Ammon's horn (tissue), 1 donor: ENCODE measurements at places on chromosomes 3 and 15.

- no peak for DNase-seq
These were observed 61.3 kb downstream of the CRYBG3 start for GRCh38 chr3:97882975-97883598.

GRCh38 chr15:27573805-27574485, 525.2 kb downstream of the OCA2 start:
- DNase-seq = no peak

- DNase-seq = no peak
These were observed 176.1 kb downstream of the TBC1D2B start for GRCh38 chr15:77901251-77901881.

- DNase-seq = no peak
These were observed 107.5 kb upstream of the ARHGEF26 start for GRCh38 chr3:154013736-154014135.

DNA sequence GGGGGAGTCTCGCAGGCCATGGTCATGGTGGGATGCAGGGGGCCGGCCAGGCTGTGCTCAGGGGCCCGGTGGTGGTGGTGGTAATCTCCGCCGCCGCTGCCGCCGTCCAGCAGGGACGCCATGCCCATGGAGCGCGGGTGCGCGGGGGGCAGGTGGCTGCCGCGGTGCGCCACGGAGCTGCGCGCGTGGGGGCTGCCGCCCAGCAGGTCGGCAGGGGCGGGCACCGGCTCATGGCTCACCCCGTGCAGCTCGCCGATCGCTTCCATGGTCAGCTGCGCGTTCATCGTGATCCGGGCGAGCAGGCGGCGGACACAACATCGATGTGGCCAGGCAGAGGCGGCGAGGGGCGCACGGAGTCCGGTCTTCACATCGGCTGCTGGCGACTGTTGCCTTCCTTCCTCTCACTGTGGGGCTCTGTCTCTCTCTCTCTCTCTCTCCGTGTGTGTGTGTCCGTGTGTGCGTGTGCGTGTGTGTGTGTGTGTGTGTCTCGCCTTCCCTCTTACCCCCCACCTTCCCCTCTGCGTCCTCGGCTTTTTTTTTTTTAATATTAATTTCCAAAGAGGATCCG, 451 bp downstream of the ONECUT1 start:
- DNase-seq = peak; percentile 14

GRCh38 chr3:5004319-5005152, 25.3 kb downstream of the BHLHE40 start:
- no peak for DNase-seq

DNA sequence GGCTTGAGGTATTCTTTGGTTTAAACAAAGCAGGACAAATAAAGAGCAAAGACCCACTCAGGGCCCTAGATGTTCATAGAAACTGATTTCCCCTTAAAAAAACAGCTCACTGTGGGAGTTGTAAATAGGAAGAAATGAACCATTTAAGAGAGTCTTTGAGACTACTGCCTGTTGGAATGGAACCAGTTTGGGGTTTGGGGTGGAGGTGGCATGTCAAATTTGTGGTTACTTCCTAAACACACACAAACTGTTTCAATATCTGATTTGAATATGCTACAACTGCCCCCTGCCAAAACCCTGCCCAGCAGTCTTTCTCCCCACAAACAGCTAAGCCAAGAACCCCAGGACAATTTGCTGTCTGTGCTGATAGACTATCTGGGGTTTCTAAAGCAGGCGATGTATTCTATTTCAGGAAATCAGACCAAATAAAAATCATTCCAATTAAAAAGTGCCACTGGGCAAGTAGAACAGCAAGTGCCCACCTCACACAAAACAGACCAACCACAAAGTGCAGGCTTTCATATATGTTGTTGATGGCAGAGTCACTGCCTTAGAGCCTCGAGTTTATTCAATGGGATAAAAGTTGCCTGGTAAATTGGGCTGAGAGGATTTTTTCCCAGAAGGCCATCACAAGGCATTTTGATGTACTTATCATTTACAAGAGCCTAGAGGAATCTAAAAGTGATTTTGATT, 293.9 kb upstream of the PROK2 start:
- no peak for DNase-seq

DNA sequence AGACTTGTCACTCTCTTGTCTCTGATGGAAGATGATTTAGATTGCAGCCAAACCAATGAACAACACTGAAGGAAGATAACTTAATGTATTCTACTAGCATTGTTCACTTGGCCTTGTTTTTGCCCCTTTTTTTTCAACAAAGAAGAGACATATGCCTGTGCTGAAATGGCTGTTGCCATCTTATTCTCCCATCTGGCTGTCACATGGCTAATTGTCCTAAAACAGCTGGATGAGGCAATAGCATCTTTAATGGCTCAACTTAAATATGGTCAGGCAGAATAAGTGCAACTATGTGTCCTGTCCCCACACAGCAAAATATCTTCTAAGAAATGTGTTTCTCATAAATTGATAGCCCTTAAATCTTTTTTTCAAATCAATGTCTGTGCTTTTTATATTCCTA, 576.9 kb downstream of the TUSC7 start:
- DNase-seq = no peak

- DNase-seq = no peak
These were observed 304.9 kb downstream of the FGF12 start for GRCh38 chr3:192422321-192422996.

DNA sequence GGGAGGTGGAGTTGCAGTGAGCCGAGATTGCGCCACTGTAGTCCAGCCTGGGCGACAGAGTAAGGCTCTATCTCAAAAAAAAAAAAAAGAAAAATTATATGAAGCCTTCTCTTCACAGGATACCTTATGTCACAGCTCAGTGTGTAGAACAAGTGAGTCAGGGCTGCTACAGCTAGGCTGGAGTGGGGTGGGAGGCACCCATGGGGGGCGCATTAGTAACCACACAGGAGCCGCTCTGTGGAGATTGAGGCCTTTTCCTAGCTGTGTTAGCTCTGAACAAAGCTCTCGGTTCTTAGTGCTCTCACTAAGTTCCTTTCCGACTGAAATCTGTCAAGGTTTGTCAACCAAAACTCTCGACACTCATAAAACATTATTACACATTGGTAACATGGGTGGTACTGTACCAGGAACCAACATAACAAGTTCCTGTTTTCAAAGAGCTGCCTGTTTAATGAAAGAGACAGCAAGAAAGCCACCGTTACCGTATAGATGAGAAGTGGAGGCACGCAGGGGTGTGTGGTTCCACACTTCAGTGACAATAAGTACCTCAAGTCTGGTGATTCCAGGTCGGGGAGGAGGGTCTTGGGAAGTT, 4.5 kb downstream of the LRRC31 start:
- DNase-seq = no peak

DNA sequence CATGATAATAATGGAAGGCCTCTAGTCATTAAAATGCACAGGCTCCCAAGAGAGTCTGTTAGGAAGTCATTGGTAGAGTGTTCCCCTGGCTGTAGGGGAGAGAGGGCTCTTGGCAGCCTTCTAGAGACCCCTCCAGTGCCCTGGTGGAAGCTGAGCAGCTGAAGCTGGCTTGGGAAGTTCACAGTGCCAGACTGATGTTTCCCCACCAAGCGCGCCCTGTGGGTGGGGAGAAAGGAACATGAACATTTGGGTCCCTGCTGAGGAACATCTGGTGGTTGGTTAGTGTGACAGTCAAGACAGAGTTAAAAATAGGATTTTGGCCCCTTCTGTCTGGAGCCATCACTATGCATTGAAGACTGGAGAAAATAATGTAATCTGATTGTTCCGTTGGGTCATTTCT, 37.1 kb upstream of the RGMA start:
- DNase-seq = no peak

DNA sequence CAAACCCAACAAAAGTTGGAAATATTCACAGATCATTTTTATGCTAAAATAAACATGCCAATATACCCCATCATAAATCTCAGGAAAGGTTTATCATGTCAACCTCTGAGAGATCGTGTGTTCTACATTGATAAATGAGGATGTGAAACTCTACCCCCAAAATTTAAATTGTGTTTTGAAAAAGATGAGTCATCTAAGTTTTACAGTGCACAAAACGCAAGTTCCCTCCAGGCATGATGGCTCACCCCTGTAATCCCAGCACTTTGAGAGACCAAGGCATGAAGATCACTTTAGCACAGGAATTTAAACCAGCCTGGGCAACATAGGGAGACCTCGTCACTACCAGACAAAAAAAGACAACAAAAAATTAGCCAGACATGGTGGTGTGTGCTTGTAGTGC, 1487.0 kb upstream of the GBE1 start:
- DNase-seq = no peak

GRCh38 chr3:11155341-11156025, 1.2 kb downstream of the HRH1 start:
- peak; percentile 87 for DNase-seq

GRCh38 chr3:102687851-102688555, 253.2 kb downstream of the ZPLD1 start:
- DNase-seq = no peak

DNA sequence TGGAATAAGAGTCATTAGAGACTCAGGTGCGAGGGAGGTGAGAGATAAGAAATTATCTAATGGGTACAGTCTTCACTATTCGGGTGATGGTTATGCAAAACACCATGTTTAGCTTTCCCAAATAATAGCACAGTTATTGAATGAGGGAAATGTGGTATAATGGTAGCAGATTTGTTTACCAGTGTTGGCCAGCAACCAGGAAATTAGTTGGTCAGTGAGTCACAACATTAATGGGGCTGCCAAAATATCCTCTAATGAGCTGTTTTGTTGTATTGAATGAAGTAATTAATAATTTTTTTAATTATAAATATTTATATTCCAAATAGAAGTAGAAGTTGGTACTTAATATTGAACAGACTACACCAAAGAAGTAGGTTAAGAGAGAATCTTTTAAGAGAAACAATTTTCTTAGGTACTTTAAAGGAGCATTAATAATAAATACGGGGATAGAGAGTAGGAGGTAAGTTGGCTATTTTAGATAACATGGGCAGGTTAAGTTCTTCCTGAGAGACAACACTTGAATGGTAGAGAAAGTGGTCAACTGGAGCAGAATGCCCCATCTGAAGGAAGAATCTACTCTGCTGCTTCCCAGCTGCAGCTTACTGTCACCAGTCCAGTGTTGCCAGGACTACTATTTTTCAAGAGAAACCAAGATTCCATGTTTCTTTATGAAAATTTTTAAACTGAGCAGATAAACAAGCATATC, 218.8 kb downstream of the UBE2E2 start:
- no peak for DNase-seq

GRCh38 chr3:43031485-43031884, 52.4 kb downstream of the GASK1A start:
- DNase-seq = no peak

GRCh38 chr15:67107014-67107812, 41.8 kb downstream of the SMAD3 start:
- DNase-seq = no peak

GRCh38 chr3:65742914-65743313, 295.8 kb downstream of the MAGI1 start:
- DNase-seq = no peak

DNA sequence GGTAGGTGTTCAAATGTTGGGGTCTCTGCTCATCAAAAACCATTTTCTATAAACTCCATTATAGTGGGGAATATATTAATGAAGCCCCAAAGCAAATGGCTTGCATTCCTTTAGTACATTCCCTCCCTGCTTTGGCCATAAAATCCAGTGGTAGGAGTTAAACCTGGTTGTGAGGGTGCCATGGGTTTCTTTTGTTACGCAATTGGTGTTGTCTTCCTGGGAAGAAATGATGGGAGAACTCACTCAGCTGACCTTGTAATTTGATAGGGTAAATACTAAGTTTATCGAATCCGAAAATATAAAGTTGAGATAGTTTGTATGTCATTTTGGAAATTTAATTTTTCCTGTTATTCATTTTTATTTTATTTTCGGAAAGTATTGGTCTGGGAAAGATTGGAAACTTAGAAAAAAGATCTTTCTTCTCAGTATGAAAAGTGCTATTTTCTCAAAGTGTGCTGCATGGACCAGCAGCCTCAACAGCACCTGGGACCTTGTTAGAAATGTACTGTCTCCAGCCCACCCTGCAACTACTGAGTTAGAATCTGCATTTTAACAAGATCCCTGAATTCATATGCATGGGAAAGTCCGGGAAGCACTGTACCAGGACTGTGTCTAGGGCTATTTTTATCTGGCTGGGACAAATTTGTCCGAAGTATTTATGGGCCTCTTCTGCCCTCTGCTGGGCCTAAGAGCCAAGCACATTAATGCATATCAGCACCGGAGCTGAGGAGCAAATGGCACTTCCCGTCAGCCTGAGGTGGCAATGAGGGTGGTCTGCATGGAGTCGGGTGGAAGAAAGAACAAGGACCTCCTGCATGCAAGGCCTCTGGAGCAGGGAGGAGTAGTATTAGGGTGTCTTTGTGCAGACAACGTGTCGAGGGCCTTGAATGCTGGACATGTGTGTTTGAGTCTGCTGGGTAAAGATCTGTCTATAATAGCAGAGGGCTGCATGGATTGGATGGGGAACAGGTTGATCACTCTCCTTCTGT, 54.7 kb downstream of the FAM81A start:
- DNase-seq = peak; percentile 88

- DNase-seq = no peak
These were observed 446.3 kb upstream of the NECTIN3 start for GRCh38 chr3:110625201-110625747.

DNA sequence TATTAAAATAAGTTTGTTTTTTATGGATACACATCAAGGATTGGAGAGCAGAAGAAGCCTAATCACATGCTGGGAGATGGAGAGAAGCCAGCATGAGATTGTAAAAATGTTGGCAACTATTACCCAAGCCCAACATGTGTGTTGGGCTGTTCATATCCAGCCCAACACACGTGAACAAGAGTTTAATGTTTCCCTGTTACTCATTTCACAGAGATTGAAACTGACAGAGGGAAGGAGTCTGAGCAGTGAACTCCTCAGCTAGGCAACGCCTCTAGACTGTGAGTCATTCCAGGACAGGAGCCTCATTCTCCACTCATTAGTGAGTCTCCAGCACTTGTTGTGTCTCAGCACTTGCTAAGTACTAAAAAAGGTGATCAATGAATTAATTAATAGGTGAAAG, 43.2 kb upstream of the CMSS1 start:
- DNase-seq = no peak

DNA sequence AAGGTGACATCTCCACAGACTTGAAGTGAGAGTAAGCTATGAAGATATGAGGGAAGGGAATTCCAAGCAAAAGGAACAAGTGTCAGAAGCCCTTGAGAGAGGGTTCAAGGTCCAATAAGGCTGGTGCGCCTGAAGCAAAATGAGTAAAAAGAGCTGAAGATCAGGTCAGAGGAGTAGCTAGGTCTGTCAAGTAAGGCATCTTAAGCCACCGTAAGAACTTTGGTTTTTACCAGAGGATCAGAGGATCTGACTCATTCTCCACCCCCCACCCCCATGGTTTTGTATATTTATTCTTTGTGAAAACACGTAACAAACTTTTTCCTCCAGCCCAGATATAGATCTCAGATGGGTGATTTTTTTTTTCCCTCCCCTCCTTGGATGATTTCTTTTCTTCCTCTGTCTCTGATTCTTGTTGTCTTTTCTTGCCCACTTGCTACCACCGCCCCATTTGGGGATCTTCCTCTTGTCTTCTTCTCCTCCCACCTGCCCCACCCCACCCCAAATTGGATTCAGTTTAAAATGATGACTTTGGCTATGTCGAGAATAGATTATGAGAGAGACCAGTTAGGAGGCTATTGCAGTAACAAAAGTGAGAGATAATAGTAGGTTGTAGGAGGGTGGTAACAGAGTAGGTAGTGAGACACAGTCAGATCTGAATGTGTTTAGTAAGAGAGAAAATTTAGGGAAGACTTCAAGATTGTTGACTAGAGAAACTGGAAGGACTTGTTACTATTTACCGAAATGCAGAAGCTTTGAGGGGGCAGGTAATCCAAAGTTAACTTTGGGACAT, 6.1 kb downstream of the TRMT10C start:
- no peak for DNase-seq
